Osteocyte (in vitro differentiated cells): ENCODE measurements at places on chromosomes 3 and 15.

- DNase-seq: no peak
These were observed 225.1 kb upstream of the NDN start for GRCh38 chr15:23912191-23912590.

DNA sequence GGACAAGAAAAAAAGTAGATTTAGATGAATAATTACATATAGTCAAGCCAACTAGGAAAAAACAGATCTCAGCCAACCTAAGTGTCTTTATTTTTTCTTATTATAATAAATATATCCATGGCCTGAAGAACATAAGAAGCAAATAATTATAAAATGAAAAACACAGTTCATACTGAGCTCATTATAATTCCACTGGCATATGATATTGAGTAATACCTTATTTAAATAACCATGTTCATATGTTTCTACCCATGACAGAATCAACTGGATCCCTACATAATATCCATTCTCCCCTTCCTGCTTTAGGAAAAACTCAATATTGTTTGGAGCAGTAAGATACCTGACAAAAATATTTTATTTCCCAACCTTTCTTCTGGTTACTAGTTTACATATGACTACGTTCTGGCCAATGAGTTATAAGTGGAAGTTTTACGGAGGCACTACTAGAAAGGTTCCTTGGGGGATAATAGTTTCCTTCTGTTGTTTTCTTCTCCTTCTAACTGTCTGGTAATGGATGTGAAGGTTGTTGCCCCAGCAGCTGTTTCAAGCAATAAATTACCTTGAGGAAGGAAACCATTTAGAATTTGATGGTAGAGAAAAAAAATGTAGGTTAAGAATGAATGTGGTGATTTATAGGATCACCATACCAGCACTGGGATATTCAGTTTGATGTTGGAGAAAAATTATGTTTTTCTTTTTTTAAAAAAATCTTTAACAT, 184.1 kb upstream of the MBNL1 start:
- DNase-seq: no peak

DNA sequence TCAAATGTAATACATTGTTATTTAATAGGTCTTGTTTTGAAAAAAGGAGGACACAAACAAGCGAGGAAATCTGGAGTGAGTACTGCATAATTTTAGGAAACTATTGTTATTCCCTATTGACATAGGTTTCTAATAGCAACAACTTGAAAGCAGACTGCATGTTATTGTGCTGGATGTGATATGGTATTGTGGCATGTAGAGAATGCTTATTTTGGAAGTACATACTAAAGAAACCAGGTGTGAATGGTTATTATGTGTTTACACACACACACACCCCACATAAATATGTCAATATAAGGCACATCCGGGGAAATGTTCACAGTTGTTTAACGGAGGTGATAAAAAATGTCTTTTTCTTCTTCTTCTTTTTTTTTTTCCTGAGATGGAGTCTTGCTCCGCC, 5.9 kb upstream of the MORF4L1 start:
- DNase-seq: no peak

DNA sequence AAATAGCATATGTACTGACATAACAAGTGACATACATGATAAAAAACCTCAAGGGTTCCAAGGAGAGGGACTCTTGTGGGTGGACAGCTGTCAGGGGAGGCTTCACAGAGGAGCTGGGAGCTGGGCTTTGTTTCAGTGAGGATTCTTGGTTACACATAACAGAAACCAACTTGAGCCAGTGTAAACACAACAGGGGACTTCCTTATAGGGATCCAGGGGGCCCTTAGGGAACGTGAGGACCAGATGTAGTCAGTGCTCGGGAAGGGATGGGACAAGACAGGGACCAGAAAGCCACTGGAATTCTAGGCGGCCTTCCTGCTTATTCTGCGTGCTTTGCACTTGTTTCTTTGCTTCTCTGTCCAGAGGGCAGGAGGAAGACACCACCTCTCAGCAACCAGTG, 34.9 kb downstream of the SNAPC5 start:
- no peak for DNase-seq

- no peak for DNase-seq
These were observed 53.8 kb downstream of the CDCP1 start for GRCh38 chr3:45092132-45093031.

DNA sequence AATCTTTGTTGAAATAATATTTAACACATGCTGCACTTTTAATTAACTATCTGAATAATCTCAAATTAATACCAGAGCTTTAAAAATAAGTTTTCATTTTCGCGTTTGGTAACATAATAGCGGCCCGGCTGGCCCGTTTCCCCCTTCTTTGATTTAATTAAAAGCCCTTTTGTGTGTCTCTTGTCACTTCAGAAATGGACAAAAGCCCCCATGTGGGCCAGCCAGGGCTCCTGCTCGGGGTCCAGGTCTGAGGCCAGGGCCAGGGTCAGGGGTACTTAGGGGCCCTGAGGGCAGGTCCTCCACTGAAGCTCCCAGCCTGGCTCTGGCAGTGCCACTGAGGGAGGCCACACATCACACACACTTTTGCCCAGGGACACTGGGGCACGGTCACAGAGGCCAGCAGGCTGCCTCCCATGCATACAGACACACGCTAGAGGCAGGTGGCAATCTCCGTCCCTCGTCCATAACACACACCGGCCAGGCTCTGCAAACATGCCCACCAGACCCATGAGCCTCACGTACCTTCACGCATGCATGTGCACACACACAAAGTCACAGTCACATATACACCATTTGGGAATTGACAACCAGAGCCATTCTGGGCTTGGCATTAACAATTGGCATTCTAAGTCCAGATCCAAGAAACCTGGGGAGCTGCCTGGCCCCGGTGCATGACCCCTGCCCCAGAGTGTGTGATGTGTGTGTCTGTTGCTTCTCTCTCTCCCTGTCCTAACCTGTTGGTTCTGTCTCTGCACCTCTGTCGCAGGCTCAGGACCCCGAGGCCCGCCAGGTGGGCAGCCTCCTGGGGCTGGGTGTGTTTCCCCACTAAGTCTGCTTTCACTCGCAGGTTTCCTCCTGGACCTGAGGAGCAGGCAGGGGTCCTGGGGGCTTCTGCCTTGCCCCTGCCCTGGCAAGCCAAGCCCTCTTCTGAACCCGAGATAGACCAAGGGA, 38.5 kb downstream of the DNAJB8 start:
- no peak for DNase-seq

- peak; percentile 11 for DNase-seq
These were observed 74.2 kb upstream of the ABHD17C start for GRCh38 chr15:80620931-80621330.

GRCh38 chr3:123805504-123805903, 78.6 kb downstream of the MYLK start:
- DNase-seq: peak; percentile 62

DNA sequence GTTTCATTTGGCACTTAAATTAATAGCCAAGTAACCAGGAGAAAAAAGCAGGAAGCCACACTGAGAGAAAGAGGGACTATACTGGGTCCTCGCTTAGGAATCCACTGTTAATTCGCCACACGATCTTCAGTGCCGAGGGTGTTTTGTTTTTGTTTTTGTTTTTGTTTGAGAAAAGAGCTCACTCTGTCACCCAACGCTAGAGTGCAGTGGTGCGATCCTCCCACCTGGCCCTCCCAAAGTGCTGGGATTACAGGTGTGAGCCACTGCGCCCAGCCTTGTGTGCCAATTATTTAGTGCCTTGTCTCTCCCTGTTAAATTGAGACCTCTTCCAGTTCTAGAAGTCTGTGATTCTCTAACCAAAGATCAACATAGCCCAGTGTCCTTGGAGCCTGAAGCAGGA, 53.8 kb upstream of the TPM1 start:
- no peak for DNase-seq

DNA sequence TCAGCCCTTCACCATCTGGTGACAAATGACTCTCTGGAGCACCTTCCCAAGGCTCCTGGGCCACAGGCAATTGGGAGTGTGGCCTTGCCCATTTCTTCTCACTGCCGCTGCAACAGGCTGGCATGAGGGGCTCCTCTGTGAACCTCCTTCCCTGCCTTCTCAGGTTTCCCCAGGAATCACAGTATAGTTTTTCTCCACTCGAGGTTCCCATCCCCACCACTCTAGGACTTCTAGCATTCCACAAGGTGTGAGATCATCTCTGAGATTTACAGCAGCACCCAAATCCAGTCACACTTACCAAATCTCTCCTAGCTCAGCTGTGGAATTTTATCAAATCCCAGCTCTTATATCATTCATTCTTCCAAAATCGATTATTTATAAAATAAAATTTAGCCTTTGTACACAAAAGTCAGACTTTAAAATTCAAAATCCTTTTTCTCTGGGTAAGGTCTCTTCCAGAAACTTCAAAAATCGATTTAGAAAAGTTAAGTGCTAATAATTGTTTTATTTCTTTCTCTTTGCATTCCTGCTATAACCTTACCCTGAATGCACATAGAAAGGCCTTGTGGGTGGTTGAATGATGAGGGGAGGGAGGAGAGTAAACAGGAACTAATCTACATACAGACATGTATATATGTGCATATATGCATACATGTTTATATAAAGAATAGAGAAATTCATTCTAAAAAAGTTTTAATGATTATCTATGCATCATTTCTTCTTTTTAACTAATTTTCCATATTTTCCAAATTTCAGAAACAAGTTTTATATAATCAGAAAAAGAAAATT, 18.9 kb upstream of the ATP13A4 start:
- no peak for DNase-seq

DNA sequence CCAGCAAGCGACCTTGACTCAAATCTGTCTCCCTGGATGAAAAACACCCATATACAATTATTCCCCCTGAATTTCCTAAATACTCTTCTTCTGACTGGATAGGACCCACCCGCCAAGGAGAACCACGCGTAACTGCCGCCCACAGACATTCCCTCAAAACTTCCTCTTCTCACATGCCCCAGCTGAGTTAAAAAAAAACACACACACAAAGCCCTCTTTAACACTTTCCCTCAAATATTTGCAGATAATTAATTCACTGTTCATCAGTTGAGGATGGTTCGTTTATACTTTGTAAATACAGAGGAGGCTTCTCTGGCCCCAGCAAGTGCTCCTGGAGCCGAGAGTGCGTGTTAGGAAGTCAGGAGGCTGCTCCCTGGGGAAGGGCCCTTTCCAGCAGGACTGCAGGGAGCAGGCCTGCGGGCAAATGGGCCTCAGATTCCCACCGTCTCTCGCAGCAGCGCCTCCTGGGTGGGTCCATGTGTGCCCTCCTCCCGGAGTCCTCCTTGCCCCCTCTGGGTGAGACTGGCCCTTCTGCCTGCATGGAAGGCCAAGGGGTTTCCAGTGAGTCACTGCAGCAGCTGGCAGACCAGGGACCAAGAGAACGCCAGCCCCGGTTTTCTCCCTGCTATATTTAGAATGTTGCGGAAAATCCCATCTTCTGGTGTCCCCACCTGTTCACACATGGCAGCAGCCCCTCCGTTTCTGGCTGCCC, 46.8 kb downstream of the MGLL start:
- peak; percentile 97 for DNase-seq

DNA sequence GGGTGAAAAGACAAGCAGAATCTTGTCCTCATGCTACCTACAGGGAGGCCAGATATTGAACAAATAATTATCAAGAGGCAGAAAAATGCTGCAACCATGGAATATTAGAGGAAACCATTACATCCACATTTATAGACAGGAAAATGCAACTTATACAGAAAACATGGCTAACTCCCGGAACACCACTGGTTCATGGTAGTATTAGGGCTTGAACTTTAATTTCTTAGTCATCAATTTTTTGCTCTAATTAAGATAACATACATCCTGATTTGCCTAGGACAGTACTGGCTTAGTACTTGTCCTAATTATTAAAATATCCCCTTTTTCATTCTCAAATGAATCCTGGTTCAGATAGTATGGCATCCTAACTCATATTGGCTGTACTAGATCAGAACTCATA, 76.3 kb upstream of the TGFBR2 start:
- no peak for DNase-seq

- no peak for DNase-seq
These were observed 77.4 kb downstream of the ANXA2 start for GRCh38 chr15:60320365-60320764.

- DNase-seq: no peak
These were observed 43.9 kb downstream of the LIMD1 start for GRCh38 chr3:45638299-45639043.

GRCh38 chr15:52738311-52738710, 51.8 kb downstream of the ONECUT1 start:
- DNase-seq: no peak

GRCh38 chr3:125087768-125088391, 32.1 kb upstream of the HEG1 start:
- peak; percentile 77 for DNase-seq

- DNase-seq: no peak
These were observed 135.2 kb downstream of the TP63 start for GRCh38 chr3:189766416-189766815.

- no peak for DNase-seq
These were observed 451 bp downstream of the CCR5AS start for GRCh38 chr3:46406443-46406787.

DNA sequence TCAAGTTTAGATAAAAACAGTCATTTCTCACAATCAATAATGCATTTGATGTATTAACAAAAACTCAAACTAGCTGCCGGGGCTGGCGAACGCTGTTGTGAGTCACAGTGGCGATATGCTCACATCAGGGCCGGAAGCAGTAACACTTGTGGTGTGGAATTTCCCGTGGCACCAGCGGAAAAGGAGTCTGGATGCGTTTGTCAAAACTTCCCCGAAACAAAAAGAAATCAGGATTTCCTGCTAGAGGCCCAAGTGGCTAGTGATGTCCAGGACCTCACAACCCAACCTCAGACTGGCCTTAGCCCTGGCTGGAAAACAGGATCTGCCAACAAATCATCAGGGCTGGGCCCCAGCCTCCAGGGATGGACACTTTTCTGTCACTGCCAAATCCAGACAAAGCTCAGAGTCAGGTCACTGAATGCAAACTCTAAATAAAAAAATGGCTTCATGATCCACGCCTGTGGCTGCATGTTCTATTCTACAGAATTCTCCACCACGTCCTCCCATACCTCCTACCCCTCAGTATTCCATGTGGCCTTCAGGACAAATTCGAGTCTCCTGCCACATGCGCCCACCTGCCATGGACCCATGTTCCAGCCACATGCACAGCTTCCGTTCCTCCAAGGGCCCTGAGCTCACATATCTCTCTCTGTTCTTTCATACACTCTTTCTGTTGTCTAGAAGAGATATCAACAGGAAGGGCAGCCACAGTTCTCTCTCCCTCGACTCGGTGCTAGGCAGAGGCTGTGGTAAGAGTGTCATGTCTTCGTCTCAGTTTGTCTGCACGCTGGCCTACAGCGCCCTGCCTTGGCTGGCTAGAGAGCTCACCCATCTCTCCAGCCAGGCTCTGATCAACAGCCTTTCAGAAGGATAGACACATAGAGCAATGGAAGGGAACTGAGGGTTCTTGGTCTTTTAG, 35.4 kb downstream of the EHD4 start:
- no peak for DNase-seq

- no peak for DNase-seq
These were observed 120.3 kb upstream of the CADPS start for GRCh38 chr3:62995530-62995929.
